NCI-H1436 (cell line): ENCODE measurements at places on chromosomes 12 and 14.

DNA sequence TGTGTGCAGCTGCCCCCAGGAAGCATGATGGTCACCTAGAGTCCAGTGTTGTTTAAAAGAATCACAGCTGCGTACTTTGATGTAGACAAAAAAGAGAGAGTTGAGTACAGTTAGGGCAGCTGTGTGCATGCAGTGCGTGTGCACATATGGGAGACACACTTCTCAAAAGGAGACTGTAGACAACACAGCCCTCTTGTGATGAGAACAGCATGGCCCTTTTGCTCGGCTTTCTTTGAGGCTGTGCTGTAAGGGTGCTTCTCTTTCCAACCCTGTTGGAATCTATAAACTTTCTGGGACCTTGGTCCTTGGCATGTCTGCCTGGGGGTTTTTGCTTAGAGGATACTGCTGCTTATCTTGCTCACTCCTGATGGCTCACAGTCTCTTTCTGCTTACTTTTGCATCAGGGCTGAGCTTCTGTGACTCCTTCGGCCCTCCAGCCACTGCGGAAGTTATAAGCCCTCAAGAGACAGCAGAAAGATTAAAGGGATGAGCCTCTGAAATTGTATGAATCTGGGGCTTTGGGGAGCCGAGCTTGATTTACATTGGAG lies 102.9 kb downstream of the DYRK2 start:
- DNase-seq: no peak

GRCh38 chr14:93219103-93219726 lies 12.2 kb downstream of the UBR7 start:
- DNase-seq: peak; percentile 31

DNA sequence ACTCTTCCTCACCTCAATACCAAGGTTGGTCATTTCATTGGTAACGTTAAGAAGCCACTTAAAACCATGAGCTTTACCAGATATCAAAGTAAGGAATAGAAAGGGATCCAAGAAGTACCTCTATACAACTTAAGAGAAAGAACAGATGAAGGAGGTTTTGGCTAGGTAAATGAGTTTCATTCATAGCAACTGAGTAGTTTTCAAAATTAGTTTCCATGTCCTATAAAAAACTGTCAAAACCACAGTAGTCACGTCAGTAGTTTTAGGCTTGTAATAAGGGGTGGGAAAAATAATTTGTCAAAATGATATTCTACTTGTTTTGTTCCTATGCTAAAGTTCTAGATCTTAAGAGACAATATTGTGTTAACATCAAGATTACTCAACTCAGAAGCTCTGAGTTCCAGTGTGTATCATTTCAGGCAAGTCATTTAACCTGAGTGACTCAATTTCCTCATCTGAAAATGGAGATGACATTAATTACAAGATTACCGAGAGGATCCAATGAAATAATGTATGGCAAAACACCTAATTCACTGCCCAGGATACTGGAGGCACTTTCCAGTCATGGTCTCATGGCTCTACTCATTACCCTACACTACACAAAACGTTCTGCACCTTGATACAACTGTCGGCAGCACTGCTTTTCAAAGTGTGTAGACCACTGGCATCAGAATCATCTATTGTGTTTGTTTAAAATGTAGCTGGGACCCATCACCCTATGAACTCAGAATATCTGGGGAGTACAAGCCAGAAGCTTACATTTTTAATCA lies 24.1 kb upstream of the SLC6A13 start:
- no peak for DNase-seq

DNA sequence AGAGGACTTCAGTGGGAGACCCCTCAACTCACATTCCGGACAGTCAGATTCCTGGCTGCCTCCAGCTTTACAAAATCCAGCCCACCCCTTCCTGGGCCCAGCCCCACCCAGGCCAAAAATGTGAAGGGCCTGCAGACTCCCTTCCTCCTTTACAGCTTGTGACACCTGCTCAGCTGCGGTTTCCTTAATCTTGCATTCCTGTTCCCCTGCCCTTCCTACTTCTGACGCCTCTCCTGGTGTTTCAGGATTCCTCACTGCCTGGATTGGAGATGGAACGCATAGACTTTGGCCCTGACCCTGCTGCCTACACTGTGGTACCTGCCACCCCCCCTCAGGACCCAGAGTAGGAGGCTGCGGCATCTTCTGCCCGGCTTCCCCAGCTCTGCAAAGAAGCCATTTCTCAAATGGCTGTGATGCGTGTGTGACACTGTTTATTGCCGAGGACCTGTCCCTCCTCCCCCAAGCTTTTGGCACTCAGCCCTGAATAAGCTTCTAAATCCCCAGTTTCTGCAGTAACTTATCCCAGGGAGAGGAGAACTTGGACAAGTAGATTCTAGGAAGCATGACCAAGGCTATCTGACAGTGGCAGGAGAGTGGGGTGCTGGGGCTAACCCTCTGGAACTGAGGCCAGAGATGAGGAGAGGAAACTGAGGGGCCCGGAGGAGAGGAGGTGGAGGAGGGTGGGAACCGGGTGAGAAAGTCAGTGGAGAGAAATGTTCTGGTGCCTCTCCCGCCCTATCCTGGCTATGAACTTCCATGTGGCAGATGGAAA lies 24.9 kb upstream of the BCDIN3D start:
- no peak for DNase-seq

DNA sequence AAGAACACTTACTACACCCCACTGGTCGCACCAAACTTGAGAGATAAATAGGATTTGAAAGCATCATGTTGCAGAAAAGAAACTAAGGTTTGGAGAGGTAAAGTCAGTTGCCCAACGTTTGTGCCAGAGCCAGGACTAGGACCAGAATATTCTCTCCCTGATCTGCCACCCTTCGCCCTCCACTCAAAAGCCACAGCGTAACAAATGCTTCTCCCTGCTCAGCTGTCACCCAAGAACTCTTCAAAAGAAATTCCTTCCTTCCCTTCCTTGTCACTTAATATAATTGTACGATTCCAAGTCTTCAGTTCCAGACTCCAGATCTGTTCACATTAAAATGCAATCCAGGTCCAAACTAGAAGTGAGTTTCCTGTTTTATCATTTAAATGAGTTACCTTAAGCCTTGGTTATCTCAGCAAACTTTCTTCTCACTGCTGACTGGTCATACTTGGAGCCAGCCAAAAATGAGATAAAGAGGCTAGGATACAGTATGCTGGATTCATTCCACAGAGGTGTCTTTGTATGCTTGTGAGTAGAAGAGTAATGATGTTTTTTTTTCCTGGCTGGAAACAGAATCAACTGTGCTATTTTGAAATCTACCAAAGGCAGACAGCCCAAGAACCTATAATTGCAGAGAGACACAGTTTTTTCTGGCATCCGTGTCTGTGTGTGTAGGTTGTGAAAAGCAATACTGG lies 12.8 kb upstream of the PPFIBP1 start:
- DNase-seq: no peak

GRCh38 chr14:89142366-89142765 lies 274.7 kb downstream of the FOXN3 start:
- DNase-seq: no peak

DNA sequence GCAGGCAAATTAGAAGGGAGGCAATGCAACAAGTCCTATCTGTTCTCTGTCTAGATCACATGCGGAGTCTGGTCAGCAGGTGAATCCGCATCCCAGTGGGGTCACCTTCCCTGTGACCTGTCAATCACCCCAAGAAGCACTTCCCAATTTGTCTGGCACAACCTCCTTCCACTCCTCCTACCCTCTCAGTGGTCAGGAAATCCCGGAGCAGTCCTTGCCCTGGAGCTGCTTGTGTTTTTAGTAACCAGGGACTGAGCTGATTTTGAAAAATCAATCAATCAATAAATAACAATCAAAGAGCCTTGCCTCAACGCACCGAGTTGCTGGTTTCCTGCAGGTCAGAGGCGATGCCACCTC lies 572 bp upstream of the ACSS3 start:
- no peak for DNase-seq

DNA sequence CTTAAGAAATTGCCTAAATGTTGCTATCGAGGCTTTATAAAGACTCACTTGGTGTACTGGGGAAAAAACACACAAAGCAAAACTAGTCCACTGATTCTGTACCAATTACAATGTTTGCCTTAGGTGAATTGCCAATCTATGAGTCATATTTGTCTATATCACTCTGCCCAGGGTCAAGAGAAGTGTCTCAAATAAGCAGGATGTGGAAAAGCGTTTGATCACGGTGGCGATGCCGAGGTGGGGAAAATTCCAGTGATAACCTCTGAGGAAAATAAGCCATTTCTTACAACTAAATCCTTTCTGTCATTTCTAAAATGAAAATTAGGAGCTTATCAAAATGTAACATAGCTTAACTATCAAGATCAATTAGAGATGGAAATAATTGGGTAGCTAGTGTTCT lies 148.6 kb upstream of the DIO3 start:
- DNase-seq: no peak

- no peak for DNase-seq
Observed at GRCh38 chr12:53483979-53484377, 15.3 kb downstream of the MAP3K12 start.

DNA sequence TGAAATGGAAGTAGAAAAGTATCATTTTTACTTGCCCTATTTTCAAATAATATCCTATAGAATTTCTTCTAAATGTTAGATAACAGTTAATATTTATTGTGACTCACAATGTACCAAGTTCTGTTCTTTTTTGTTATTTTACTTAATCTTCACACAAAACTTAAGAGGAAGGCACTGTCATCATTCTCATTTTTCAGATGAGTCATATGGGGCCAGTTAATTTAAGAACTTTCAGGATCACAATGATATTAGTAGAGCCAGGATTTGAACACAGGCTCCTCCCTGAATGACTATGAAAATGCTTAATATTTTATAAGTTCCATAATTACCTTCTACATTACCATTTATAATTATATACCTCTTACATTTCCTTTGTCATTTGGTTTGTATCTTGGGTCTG lies 10.4 kb upstream of the TMEM260 start:
- DNase-seq: no peak

DNA sequence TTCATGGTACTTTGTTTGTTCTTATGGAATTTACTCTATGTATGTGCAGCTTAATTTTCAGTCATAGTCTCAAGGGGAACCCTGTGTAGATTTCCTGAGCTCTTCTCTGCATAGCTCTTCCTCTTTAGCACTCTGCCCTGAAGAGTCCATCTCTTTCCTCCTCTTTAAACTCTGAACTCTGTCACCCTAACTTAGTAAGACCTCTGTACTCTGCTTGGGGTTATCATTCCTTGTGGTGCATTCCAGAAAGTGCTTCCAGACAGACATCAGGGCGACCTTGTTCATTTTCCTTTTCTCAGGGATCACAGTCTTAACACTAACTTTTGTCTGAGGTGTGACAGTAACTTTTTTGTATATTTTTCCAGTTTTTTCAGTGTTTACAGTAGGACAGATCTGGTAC lies 179.3 kb downstream of the RAD51B start:
- DNase-seq: no peak

DNA sequence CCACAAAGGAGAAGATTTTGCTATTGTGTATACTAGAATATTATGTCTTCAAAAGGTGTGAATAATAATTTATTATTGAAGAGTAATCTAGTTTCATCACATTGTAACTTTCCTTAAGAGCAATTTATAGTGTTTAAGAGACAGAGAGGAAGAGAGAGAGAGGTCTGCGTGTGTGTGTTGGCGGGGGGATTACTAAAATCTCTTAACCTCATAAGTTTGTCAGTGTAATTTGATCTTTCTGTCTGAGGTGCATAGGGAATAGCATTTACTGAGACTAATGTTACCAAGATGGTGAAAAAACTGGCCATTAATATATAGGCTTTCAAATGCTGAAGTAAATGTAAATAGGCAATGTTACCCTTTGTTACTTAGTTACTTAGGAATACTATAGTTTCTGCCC lies 48.2 kb upstream of the BTG1 start:
- no peak for DNase-seq

DNA sequence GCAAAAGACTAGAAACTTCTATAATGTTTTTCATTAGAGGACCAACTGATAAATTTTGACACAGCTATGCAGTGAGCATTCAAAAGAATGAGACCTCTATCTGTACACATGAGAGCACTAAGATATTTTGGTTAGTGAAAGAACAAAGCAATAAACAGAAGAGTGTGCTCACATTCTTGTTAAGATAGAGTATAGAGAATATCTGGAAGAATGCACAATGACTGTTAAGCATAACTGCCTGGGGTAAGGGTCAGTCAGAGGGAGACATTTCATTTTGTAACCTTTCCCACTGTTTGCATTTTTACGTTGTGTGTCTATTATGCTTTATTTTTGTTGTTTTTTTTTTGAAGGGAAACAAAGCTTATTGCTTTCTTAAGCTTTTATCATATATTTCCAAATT lies 20.7 kb downstream of the KCNMB4 start:
- DNase-seq: no peak

DNA sequence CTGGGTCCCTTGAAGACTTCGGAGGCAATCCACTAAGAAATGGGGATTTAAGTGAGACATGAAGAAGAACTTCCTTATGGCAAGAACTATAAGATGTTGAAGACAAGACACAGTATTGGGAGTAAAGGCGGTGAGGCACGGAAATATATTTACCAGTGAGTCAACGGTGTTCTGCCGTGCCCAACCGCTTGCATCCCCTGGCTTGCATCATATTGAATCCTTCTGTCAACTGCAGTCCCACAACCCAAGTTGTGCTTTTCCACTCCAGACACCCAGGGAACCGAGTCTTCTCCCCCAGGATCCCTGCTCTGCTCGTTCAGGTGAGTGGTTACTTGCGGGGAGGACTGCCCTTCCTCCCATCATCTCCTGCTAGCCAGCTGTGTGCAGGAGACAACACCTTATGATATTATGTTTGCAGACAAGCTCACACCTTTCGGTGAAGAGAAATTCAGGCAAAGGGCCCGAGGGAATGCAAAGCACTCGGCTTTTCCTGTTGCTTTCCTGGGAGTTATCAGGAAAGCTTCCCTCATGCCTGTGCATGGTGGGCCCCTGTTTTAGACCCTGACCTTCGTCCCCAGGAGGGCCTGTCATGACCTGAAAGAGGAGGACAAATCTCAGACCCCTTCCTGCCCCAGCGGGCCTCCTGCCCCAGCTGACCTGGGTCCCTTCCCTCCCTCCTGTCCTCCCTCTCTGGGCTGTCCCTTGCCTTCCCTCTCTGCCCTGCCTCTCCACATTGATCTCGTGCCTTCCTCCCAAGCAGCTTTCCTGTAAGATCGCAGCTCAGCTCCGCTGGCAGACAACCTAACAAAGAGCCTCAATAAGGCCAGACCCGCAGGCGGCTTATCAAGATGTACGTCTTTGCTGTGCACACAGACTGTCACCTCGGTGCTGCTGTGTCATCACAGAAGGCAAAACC lies 4.3 kb upstream of the LRTM2 start:
- no peak for DNase-seq

- no peak for DNase-seq
Observed at GRCh38 chr14:21168055-21168454, 12.2 kb upstream of the OR5AU1 start.

- DNase-seq: no peak
Observed at GRCh38 chr12:49806877-49807276, 21.3 kb downstream of the NCKAP5L start.
